Prostate gland (tissue), 2 donors: ENCODE measurements at places on chromosomes 16 and 17. TPM values are rescaled to one million over a fixed set of nuclear protein-coding genes. Genes with fewer than 3 reads are reported as not detected.

DNA sequence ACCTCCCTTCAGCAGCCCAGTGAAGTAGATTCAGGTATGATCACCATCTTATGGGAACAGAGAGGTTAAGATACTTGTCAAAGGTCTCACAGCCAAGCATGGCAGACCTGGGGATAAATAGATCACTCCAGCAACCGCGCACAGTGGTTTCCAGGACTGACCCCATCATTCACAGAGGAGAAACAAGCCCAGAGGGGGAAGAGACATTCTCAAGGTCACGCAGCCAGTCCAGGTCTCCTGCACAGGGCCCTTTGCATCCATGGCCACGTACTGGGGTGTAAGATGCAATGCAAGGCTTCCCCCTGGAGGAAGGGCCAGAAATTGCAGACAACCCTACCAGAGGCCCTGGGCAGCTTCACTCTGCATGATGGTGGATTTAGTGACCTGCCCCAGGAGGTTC, 19.9 kb downstream of the TLE7 start:
- H3K27ac ChIP-seq, result no peak overlapping the region
- no peak overlapping the region for H3K4me3 ChIP-seq
- no peak for DNase-seq
- no peaks in the 10 kb centered on the region for H3K27me3 ChIP-seq

DNA sequence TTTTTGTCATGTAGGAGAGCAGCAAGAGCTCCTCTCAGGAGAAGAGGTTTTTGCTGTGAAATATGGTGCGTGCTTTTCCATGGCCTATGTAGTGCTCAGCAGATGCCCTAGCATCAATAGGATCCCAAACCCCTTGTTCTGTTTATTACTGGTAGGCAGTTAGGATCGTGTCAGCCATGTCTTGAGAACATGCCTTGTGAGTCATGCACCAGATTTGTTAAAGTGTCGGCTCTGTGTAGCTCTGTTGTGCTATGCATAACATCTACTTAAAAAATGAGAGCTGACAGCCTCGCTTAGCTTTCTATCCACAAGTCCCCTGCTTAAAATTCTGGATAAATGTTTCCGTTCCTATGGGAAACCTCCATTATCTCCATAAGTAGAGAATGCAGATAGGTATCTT, 4.4 kb upstream of the EIF4A3 start:
- no peaks in the 10 kb centered on the region for H3K4me1 ChIP-seq
- H3K27ac ChIP-seq, result no peak overlapping the region
- no peak overlapping the region for H3K4me3 ChIP-seq
- no peaks in the 10 kb centered on the region for H3K27me3 ChIP-seq
- no peaks in the 10 kb centered on the region for H3K36me3 ChIP-seq

DNA sequence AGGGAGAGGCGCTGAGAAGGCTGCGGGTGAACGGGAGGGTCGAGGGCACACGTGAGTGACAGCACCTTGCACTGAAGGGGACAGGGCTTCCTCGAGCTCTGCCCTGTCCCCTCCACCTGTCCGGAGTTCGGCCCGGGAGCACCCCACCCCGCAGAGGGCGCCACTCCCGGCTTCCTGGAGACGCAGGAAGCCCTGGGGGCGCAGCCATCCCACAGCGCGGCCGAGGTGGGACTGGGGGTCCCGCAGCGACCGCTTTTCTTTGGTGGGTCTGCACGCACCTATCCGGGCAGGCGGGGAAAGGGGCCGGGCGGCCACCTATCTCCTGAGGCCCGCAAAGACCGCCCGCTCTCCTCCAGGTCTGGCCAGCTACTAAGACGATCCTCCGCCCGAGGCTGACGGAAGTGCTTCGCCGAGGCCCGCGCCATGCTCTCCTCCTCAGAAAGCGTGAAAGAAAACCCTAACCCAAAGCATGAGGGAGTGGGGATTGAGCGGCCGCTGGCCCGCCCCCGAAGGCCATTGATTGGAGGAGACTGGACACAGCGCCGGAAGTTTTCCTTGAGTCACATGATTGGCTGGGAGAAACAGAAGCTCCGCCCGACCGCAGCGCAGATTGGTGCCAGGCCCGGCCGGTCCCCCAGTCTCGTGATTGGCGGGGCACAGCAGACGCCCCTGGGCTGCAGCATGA, 34.4 kb downstream of the DDX19A start:
- H3K27ac ChIP-seq, result peak overlapping the region; percentile 79
- peak overlapping the region; percentile 61 for H3K4me3 ChIP-seq
- no peaks in the 10 kb centered on the region for H3K27me3 ChIP-seq
- DNase-seq, result peak; percentile 97

GRCh38 chr17:6710317-6710716, 2.9 kb downstream of the SLC13A5 start:
- no peak for DNase-seq
- H3K4me3 ChIP-seq, result no peak overlapping the region
- H3K4me1 ChIP-seq, result no peaks in the 10 kb centered on the region
- peaks cover 7% of the 10 kb centered on the region for H3K27me3 ChIP-seq

GRCh38 chr17:73196500-73196899, 3.6 kb downstream of the COG1 start:
- H3K4me3 ChIP-seq, result no peak overlapping the region
- no peaks in the 10 kb centered on the region for H3K27me3 ChIP-seq
- H3K36me3 ChIP-seq, result peaks cover 18% of the 10 kb centered on the region
- no peak overlapping the region for H3K27ac ChIP-seq
- DNase-seq, result peak; percentile 88

DNA sequence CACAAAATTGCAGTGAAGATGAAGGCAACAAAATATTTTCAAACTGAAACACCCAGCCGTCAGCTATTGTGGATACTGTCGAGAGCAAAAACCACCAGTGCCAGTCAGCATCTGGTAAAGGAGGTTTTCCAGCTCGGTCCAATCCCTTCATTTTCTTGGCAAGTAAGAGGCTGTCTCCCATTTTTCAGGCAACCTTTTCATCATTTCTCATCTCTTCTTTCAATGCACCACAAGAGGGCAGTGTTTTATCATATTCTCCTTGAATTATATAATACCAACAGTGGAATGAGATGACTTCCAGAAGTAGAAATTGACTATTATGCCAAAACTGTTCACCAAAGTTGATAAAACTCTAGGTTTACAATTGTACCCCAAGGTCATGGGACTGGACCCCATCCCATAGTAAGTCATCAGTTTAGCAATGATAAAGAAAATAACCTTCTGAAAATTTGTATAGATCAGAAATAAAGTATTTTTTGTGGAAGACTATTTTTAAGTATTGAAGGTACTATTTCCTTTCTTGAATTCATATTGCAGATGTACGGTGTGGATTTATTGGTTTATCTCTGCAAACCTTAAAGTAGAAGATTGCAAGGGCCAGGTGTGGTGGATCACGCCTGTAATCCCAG, 16.8 kb downstream of the NQO1 start:
- H3K27me3 ChIP-seq, result no peaks in the 10 kb centered on the region
- no peak overlapping the region for H3K27ac ChIP-seq
- H3K4me1 ChIP-seq, result peaks cover 8% of the 10 kb centered on the region
- no peaks in the 10 kb centered on the region for H3K36me3 ChIP-seq
- peak; percentile 27 for DNase-seq

DNA sequence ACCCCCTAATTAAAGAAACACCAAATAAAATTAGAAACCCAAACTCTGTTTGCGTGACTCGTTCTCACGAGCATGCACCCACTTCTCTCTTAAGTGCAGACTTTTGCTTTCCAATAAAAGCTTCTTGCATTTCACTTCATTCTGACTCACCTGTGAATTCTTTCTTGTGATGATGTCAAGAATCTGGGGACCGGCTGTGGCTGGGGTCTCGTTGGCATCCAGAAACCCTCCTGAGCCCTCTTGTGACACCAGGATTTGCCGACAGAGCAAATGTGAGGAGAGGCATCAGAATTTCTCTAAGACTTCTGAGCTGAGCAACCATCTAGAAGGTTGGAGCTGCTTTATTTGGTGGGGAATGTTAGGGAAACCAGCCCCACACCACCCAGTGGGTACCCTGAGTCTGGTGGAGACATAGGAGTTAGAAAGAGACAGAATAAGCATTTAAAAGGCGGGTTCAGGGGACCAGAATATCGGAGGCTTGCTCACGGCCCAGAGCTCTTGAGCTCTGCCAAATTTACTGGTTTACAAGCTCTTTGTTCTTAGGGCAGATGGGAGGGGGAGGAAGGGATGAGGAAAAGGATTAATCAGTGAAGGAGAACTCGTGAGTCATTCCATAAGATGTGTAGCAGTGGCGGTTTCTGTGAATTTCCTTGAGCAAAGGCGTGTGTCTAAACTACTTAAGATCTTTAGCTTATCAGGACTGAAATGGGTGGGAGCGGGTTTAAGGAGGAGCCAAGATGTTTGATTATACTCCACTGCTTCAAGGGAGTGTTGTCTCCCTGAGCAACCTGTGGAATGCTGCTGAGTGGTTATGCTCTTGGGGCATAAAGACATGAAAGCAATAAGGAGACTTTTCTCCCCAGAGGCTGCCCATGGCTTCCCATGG, 24.2 kb upstream of the TMC5 start:
- H3K27me3 ChIP-seq, result no peaks in the 10 kb centered on the region
- H3K4me1 ChIP-seq, result peaks cover 12% of the 10 kb centered on the region
- no peaks in the 10 kb centered on the region for H3K36me3 ChIP-seq
- H3K27ac ChIP-seq, result peak overlapping the region; percentile 76
- H3K4me3 ChIP-seq, result no peak overlapping the region

GRCh38 chr16:68093816-68094613, 8.8 kb downstream of the NFATC3 start:
- no peak overlapping the region for H3K4me3 ChIP-seq
- no peak for DNase-seq
- no peaks in the 10 kb centered on the region for H3K27me3 ChIP-seq
- H3K27ac ChIP-seq, result no peak overlapping the region
- no peaks in the 10 kb centered on the region for H3K36me3 ChIP-seq

DNA sequence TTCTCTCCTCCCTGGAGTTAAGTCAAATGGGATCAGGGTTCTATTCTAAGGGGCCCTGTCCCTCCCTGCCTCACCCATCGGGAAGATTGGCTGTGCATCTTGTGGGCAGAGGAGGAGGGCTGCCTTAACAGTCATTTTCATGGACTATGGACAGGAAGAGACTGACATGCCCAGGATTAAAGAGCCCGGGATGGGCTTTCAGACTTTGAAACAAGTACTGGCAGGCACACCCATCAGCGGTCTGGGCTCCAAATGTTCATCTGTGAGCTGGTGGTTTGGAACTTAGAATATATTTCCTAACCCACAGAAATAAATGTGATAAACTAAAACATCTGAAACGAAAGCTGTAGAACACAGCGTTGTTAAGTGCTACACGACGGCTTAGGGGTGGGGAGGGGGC, 6.5 kb downstream of the SLC6A4 start:
- DNase-seq, result no peak
- H3K27ac ChIP-seq, result no peak overlapping the region
- H3K4me1 ChIP-seq, result no peaks in the 10 kb centered on the region
- H3K27me3 ChIP-seq, result no peaks in the 10 kb centered on the region
- no peaks in the 10 kb centered on the region for H3K36me3 ChIP-seq

DNA sequence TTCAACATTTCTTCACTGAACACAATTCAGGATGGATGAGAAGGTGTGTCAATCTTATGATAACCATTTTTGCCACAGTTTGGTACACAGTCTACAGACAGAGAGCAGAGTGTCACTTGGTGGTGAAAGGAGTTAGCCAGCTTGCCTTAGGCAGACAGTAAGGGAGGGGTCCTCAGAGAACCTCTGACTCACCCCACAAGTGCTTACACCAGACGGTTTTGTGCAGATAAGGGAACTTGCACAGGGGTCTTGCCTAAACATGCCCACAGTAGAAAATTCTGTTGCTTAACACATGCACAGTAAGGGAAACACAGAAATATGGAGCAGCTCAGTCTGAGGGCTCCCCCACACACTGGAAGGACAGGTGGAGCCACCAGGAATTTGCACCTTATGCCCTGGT, 204.5 kb upstream of the CDH8 start:
- no peak overlapping the region for H3K4me3 ChIP-seq
- H3K27me3 ChIP-seq, result no peaks in the 10 kb centered on the region
- H3K27ac ChIP-seq, result no peak overlapping the region

DNA sequence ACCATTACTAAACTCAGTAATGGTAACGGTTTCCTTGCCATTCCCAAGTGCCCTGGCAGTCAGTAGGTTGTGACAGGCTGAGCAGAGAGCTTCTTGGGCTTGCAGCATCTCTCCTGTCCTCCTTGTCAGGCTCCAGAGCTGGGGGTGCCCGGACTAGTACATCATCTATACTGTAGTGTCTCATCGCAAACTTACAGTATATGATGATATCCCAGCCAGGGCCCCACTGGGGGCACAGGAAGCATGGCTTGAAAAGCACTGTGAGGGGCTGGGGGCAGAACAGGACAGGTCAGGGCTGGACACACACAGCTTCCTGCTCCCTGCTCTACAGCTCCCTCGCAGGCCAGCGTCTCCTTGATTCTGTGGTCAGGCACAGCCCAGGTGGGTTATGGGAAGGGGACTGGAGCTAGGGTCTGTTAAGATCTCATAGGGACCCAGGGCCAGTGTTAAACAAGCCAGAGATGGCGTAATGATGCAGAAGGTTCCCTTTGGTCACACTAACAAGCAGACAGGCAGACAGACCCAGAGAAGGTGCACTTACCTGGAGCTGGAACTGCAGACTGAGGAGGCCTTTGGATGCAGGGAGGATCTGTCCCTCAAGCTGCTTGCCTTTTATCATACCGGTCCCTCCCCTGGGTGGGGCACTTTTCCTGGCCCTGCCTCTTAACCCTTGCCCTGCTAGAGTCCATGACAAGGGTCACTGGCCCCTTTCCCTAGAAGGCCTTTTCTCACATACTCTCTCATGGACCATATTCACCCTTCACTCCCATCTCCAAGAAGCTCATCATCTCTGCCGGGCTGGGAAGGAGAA, 6.8 kb downstream of the ERAL1 start:
- no peak overlapping the region for H3K27ac ChIP-seq
- no peak for DNase-seq
- H3K4me3 ChIP-seq, result no peak overlapping the region
- no peaks in the 10 kb centered on the region for H3K4me1 ChIP-seq
- H3K27me3 ChIP-seq, result no peaks in the 10 kb centered on the region

GRCh38 chr17:38980490-38981217, 13.5 kb upstream of the FBXO47 start:
- H3K36me3 ChIP-seq, result no peaks in the 10 kb centered on the region
- H3K4me3 ChIP-seq, result no peak overlapping the region
- H3K27ac ChIP-seq, result no peak overlapping the region
- no peaks in the 10 kb centered on the region for H3K27me3 ChIP-seq

- no peak overlapping the region for H3K4me3 ChIP-seq
- no peaks in the 10 kb centered on the region for H3K36me3 ChIP-seq
- H3K27ac ChIP-seq, result no peak overlapping the region
- DNase-seq, result no peak
- H3K27me3 ChIP-seq, result no peaks in the 10 kb centered on the region
These were observed 989.0 kb downstream of the CDH11 start for GRCh38 chr16:64132759-64133361.

- DNase-seq, result no peak
- no peaks in the 10 kb centered on the region for H3K4me1 ChIP-seq
- peak overlapping the region; percentile 75 for H3K27ac ChIP-seq
These were observed 818 bp upstream of the BCAS3 start for GRCh38 chr17:60676758-60677307.

The SF3B3 gene
- 98.4 TPM for total RNA-seq

The CCL1 gene
- total RNA-seq, result not detected

The NLGN2 gene
- 16.2 TPM for total RNA-seq

The PRAC1 gene
- total RNA-seq, result 56.7 TPM

The C17orf113 gene
- total RNA-seq, result 4.8 TPM

The TPPP3 gene
- total RNA-seq, result 3.4 TPM

The PRSS36 gene
- 4.3 TPM for total RNA-seq

The ZSCAN10 gene
- 0.57 TPM for total RNA-seq
